Upper lobe of right lung (tissue), 1 donor: ENCODE measurements at places on chromosomes 2 and 18. TPM values are rescaled to one million over a fixed set of nuclear protein-coding genes. Genes with fewer than 3 reads are reported as not detected.

- DNase-seq, result no peak
- no peak overlapping the region for H3K27ac ChIP-seq
- no peaks in the 10 kb centered on the region for H3K36me3 ChIP-seq
- no peak overlapping the region for H3K4me3 ChIP-seq
- H3K27me3 ChIP-seq, result no peaks in the 10 kb centered on the region
- H3K4me1 ChIP-seq, result peaks cover 26% of the 10 kb centered on the region
Measured at GRCh38 chr18:35077937-35078336, 36.7 kb downstream of the MAPRE2 start.

DNA sequence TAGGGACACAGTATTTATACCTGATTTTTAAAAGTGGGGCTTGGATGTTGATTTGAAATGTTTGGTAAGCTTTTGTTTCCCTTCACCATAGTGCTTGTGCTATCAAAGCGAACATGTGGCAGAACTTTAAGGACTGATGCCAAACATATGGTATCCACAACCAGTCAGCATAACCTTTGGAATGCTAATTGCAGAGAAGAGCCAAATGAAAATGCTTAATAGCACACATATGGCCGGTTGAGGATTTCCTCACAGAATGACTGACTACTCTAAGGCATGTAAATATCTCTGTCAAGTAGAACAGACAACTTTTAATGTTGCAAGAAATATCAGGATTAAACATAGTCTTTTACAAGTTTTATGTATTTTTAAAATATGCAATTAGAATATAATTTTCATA is 120.9 kb upstream of the COL3A1 start:
- DNase-seq, result no peak
- no peaks in the 10 kb centered on the region for H3K4me1 ChIP-seq
- H3K27me3 ChIP-seq, result no peaks in the 10 kb centered on the region
- no peaks in the 10 kb centered on the region for H3K36me3 ChIP-seq
- no peak overlapping the region for H3K4me3 ChIP-seq
- no peak overlapping the region for H3K27ac ChIP-seq

GRCh38 chr2:65371074-65371434 is 61.3 kb downstream of the SPRED2 start:
- H3K36me3 ChIP-seq, result no peaks in the 10 kb centered on the region
- no peak overlapping the region for H3K27ac ChIP-seq
- DNase-seq, result no peak
- H3K4me1 ChIP-seq, result peaks cover 29% of the 10 kb centered on the region

- H3K27ac ChIP-seq, result no peak overlapping the region
- H3K27me3 ChIP-seq, result no peaks in the 10 kb centered on the region
- no peak for DNase-seq
- no peaks in the 10 kb centered on the region for H3K36me3 ChIP-seq
- no peaks in the 10 kb centered on the region for H3K4me1 ChIP-seq
- no peak overlapping the region for H3K4me3 ChIP-seq
Measured at GRCh38 chr2:162330881-162331280, 12.4 kb upstream of the IFIH1 start.

DNA sequence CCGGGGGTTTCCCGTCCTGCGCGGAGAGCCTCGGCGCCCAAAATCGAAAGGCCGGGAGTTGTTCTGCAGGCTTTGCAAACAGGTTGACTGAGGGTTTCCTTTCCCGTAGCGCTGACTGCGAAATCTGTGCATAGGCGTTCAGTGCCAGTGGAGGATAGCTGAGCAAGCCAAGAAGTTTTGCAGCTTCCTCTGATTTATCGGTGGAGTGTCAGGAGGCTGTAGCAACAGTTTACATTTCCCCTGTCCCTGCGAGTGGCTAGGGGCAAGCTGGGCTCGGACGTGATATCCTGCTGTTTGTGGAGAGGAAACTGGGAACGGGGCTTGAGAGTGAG is 694 bp downstream of the THSD7B start:
- H3K27me3 ChIP-seq, result peaks cover 59% of the 10 kb centered on the region
- H3K36me3 ChIP-seq, result no peaks in the 10 kb centered on the region
- no peak overlapping the region for H3K27ac ChIP-seq
- DNase-seq, result no peak
- H3K4me3 ChIP-seq, result peak overlapping the region; percentile 28
- no peaks in the 10 kb centered on the region for H3K4me1 ChIP-seq

DNA sequence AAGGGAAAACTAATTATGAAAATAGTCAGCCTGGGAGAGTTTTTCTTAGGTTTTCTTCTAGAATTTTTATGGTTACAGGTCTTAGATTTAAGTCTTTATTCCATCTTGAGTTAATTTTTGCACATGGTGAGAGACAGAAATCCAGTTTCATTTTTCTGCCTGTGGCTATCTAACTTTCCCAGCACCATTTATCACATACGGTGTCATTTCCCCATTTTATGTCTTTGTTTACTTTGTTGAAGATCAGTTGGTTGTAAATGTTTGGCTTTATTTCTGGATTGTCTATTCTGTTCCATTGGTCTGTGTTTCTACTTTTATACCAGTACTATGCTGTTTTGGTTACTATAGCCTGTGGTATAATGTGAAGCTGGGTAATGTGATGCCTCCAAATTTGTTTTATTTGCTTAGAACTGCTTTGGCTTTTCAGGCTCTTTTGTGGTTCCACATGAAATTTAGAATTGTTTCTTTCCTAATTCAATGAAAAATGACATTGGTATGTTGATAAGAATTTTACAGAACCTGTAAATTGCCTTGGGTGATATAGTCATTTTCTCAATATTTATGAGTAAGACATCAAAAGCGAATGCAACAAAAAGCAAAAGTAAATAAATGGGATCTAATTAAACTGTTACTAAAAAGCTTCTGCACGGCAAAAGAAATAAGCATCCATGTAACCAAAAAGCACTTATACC is 146.1 kb upstream of the NOL4 start:
- H3K4me1 ChIP-seq, result no peaks in the 10 kb centered on the region
- DNase-seq, result no peak
- H3K27ac ChIP-seq, result no peak overlapping the region
- H3K27me3 ChIP-seq, result no peaks in the 10 kb centered on the region
- H3K4me3 ChIP-seq, result no peak overlapping the region
- H3K36me3 ChIP-seq, result no peaks in the 10 kb centered on the region

DNA sequence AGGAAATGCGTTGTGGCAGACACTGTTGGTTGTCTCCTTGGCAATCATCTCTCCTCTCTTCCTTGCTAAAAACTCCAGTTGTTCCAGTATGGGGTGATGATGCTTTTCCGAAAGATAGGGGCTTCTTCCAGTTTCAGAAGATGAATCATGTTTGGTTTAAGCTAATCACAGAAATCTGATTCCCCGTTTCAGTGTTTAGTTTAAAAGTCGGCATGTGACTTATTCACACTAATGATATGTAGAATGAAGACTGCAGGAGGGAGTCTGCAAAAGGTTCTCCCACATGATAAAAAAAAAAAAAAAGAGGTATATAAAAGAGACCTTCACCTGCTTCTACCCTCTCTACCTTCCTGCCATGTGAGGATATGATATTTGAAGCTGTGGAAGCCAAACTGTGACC is 239.0 kb upstream of the SIX2 start:
- no peaks in the 10 kb centered on the region for H3K4me1 ChIP-seq
- no peaks in the 10 kb centered on the region for H3K36me3 ChIP-seq
- no peak overlapping the region for H3K4me3 ChIP-seq

DNA sequence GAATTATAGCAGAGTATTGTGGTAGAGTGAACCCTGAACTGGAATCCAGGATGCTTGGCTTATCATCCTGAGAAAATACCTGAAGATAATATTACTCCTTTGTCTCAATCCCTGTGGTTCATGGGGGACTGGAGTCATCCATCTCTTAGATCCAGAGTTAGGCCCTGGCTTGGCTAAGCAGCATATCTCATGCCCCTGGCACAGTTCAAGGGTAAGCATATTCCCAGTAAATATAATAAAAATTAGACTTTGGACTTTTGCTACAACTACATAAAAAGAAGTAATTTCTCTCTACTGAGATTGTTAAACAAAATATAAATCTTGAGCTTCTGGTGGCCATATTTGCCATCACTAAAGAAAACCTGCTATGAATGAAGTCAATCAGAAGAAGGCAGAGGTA is 47.7 kb upstream of the STK39 start:
- no peaks in the 10 kb centered on the region for H3K36me3 ChIP-seq
- H3K27ac ChIP-seq, result no peak overlapping the region

- H3K36me3 ChIP-seq, result no peaks in the 10 kb centered on the region
Measured at GRCh38 chr2:127650785-127651380, 4.9 kb downstream of the GPR17 start.

GRCh38 chr18:63376538-63376937 is 9.5 kb upstream of the KDSR start:
- H3K4me1 ChIP-seq, result no peaks in the 10 kb centered on the region
- H3K27ac ChIP-seq, result no peak overlapping the region
- no peak overlapping the region for H3K4me3 ChIP-seq
- no peaks in the 10 kb centered on the region for H3K36me3 ChIP-seq

- H3K27ac ChIP-seq, result peak overlapping the region; percentile 65
- H3K36me3 ChIP-seq, result no peaks in the 10 kb centered on the region
- DNase-seq, result no peak
- no peaks in the 10 kb centered on the region for H3K27me3 ChIP-seq
- peaks cover 11% of the 10 kb centered on the region for H3K4me1 ChIP-seq
Measured at GRCh38 chr2:55761024-55761423, 67.4 kb upstream of the PNPT1 start.

- no peaks in the 10 kb centered on the region for H3K27me3 ChIP-seq
- DNase-seq, result no peak
- no peaks in the 10 kb centered on the region for H3K36me3 ChIP-seq
- H3K27ac ChIP-seq, result no peak overlapping the region
- H3K4me3 ChIP-seq, result no peak overlapping the region
Measured at GRCh38 chr2:201648-202433, 62.0 kb downstream of the SH3YL1 start.

GRCh38 chr2:177397481-177398289 is 5.1 kb downstream of the AGPS start:
- H3K27me3 ChIP-seq, result no peaks in the 10 kb centered on the region
- H3K4me3 ChIP-seq, result no peak overlapping the region
- no peaks in the 10 kb centered on the region for H3K36me3 ChIP-seq
- peaks cover 32% of the 10 kb centered on the region for H3K4me1 ChIP-seq
- peak overlapping the region; percentile 63 for H3K27ac ChIP-seq

DNA sequence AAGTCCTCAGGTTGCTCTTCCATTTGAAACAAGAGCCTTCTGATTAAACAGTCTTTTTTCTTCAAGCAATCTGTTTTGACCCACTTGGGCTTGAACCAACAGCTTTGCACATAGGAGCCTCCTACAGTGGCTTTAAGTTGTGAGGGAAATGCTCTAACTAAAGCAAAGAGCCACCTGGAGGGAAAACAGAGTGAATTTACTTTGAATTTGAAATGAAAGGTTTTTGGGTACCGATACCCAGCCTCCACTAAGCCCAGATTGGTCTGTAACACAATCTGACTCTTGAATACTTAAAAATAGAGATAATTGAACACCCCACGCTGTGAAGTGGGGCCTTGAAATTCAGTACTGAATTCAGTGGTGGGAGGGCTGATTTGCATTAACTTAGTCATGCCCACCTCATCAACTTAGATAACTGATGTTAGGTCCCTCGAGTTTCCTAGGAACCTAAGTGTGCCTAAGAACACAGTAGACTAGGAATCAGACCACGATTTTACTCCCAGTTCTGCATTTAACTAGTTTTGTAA is 56.3 kb upstream of the ACVR1C start:
- H3K36me3 ChIP-seq, result no peaks in the 10 kb centered on the region
- no peak overlapping the region for H3K4me3 ChIP-seq
- DNase-seq, result no peak
- H3K4me1 ChIP-seq, result no peaks in the 10 kb centered on the region
- H3K27ac ChIP-seq, result no peak overlapping the region

GRCh38 chr2:211367293-211367692 is 810.9 kb downstream of the CPS1 start:
- no peak for DNase-seq
- H3K4me3 ChIP-seq, result no peak overlapping the region
- no peak overlapping the region for H3K27ac ChIP-seq

Gene TCF23
- total RNA-seq, result not detected

Gene GCC2
- total RNA-seq, result 54.5 TPM

Gene DHRS9
- total RNA-seq, result 7.6 TPM

Gene LRRTM4
- 0.41 TPM for total RNA-seq

Gene CXCR2
- total RNA-seq, result 9.0 TPM

Gene MC5R
- total RNA-seq, result not detected
